SHP77 (cell line): ENCODE measurements at places on chromosomes 12 and 14.

DNA sequence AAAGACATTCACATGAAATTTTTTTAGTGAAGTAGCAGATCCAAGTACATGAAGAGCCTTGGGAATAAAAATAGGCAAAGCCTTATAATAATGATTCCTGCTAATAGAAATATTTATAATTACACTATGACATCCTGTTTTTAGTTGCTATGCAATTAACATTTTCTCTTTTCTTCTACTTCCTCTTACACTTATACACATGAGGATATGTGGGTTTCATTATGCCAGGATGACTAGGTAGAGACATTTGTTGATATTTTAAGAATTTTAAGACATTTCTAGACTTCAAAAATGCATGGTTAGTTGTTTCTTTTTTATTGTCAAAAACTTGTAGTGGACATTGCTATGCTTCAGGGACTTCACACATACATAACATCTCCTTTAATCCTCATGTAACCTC lies 326.8 kb downstream of the SYT1 start:
- no peak for DNase-seq

- peak; percentile 42 for DNase-seq
Measured at GRCh38 chr14:54814076-54814475, 88.5 kb downstream of the GCH1 start.

- DNase-seq, result no peak
Measured at GRCh38 chr14:91315844-91316267, 71.4 kb upstream of the GPR68 start.

GRCh38 chr14:33918256-33918655 lies 32.6 kb downstream of the EGLN3 start:
- DNase-seq, result no peak

DNA sequence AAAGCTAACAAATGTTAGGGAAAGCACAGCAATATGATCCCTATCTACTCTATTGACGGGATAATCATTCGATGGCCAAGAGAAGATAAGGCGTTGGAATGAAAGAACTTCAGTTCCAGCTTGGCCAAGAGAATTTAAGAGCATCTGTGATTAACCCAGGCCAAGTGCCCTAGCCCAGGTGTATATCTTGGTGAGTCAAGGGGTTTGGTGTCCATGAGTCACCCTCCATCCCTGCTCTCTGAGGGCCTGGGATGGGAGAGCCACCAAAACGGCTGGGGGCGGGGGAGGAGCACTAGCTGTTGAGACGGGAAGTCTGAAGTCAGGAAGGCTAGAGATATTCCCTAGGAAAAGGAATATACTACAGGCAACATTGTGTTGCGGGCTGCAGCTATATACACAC lies 13.0 kb downstream of the TBPL2 start:
- DNase-seq, result no peak

GRCh38 chr12:4621511-4621910 lies 27.3 kb downstream of the AKAP3 start:
- no peak for DNase-seq

DNA sequence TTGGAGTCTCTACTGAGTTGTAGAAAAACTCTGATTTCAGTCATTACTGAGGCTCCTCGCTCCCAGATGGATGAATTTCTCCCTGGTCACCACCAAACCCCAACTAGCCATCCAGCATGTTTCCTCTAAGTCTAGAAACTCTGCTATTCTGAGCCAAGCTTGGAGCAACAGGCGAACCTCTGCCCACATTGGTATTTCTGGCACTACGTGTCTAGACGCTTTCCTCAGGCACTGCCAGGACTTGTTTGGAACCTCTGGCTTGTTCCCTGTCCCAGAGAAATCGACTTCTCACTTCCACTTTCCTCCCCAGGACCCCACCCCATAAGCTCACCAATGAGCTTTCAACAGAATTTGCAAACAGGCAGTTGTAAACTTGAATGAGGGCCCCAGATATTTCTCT lies 27.6 kb downstream of the WSCD2 start:
- DNase-seq, result no peak

- DNase-seq, result peak; percentile 32
Measured at GRCh38 chr12:54051874-54052437, 1.7 kb upstream of the HOXC4 start.

- DNase-seq, result no peak
Measured at GRCh38 chr14:76833011-76833410, 6.8 kb downstream of the LRRC74A start.

GRCh38 chr12:56541631-56542030 lies 20.0 kb downstream of the RBMS2 start:
- DNase-seq, result no peak

- DNase-seq, result no peak
Measured at GRCh38 chr12:9897535-9897934, 16.2 kb downstream of the KLRF2 start.

- DNase-seq, result no peak
Measured at GRCh38 chr14:69263364-69263763, 3.4 kb downstream of the GALNT16 start.

- no peak for DNase-seq
Measured at GRCh38 chr12:93974252-93974651, 174.1 kb upstream of the PLXNC1 start.

DNA sequence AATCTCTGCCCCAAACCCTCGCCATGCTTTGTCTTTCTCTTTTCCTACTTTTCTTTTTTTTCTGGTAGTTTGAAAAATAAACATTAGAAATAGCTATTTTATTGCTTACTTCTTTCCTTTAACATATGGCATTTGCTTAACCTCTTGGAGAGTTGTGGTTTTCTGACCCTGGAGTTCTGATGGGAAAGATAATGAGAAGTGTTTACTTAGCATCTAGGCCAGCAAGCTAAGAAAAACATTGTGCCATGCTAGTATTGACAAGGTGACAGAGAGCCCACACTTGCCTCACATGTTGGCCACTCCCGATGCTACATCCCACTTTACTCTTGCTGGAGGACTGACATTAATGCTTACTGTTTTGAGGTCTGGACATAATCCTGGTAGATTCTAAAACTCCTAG lies 886.2 kb downstream of the DIO2 start:
- peak; percentile 58 for DNase-seq

- DNase-seq, result peak; percentile 29
Measured at GRCh38 chr12:38328306-38328895, 11.8 kb downstream of the ALG10B start.
